ENCODE measurements at places on chromosomes 4 and X. TPM values are rescaled to one million over a fixed set of nuclear protein-coding genes. Genes with fewer than 3 reads are reported as not detected.

DNA sequence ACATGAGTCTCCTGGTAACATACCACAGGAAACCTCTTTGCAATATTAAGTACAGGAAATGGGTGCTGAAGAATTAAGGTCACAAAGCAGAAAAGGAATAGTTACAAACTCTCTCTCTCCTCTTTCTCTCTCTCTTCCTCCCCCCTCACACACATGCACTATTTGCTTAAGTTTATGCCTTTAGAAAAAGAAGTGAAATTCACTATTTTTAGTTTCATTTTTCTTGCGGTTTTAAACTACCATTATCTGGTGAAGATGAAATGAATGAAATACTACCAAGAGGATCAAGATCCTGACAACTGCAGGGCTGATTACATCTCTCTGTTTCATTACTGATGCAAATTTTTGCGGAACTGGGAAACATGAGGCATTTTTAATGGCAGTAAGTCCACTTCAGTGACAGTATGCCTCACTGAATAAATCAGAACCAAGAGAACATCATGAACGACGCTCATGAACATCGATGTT lies 64.3 kb upstream of the FTHL17 start:
- DNase-seq, result no peak

GPM6B gene
- not detected for total RNA-seq

DNA sequence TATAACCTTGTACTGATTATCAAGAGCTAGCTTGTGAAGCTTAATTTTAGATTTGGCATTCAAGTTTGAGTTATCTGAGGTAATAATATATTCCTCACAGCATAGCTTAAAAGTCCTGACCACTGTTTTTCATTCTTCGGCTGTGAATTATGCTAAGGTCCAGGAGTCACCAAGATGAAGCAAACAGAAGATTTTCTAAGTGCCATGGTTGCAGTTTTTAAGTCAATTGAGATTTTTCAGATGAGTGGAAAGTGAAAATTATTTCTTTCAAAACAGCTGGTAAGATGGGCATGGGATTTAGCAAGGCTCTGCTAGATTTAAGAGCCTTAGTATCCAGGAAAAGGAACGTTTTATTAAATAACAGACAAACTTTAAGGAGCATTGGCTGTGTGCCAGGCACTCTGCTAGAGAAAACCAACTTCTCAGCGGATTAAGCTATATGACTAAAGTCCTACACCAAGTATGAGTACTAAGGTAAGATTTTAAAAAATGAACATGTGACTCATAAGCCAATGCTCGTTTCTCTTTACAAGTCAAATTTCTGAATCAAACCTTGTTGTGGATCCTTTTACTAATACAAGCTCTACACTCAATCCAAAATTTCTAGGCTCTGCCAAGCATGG lies 149.9 kb upstream of the IL15 start:
- DNase-seq, result no peak

SMIM31 gene
- not detected for total RNA-seq

DNA sequence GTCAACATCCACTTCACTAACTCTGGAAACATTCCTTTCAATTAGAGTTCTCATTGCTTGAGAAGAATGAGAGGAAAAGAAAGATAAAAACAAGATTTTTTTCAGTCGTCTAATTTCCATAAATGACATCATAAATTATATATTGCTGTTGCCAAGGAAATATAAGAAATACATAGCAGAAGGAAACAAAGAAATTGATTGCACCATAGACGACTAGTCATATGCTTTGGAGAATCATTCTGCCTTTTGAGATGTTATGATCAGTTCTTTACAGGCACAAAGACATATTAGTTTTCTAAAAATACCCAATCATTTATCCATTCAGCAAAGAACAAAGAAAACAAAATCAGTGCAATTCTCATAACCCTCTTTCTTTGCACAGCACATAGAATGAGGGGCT lies 672 bp upstream of the C1QTNF7 start:
- no peak for DNase-seq

GUCY1B1 gene
- 1.5 TPM for total RNA-seq

- no peak for DNase-seq
These were observed 4.9 kb upstream of the SLC25A4 start for GRCh38 chr4:185138161-185138560.

BEX3 gene
- total RNA-seq, result 9.9 TPM

GRCh38 chrX:138917781-138918180 lies 206.3 kb upstream of the FGF13 start:
- DNase-seq, result no peak

GRCh38 chr4:53695540-53696463 lies 104.5 kb upstream of the LNX1 start:
- no peak for DNase-seq

KLHL34 gene
- total RNA-seq, result 0.16 TPM

DNA sequence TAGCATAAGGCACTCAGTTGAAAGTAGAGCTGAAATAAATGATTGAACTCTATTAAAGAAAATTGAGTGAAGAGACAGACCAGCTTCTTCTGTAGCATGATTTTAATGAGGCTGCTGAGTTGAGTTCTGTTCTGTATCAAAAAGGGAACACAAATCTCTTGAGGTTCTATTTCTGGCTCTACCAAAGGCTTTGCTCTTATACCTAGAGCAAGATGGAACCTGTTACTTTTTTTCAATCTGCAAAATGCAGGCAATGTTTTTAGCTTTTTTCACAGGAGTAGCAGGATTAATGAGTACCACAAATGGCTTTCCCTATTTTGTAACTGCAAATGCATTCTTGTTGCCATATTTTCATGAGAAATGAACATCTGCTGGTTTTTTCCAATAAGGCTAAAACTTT lies 4.2 kb upstream of the ERVMER34-1 start:
- DNase-seq, result no peak

NAT8L gene
- total RNA-seq, result 0.09 TPM

- no peak for DNase-seq
These were observed 167.8 kb downstream of the PCDH10 start for GRCh38 chr4:133316909-133317308.

GRCh38 chr4:170038769-170039168 lies 12.6 kb upstream of the MFAP3L start:
- no peak for DNase-seq

DNA sequence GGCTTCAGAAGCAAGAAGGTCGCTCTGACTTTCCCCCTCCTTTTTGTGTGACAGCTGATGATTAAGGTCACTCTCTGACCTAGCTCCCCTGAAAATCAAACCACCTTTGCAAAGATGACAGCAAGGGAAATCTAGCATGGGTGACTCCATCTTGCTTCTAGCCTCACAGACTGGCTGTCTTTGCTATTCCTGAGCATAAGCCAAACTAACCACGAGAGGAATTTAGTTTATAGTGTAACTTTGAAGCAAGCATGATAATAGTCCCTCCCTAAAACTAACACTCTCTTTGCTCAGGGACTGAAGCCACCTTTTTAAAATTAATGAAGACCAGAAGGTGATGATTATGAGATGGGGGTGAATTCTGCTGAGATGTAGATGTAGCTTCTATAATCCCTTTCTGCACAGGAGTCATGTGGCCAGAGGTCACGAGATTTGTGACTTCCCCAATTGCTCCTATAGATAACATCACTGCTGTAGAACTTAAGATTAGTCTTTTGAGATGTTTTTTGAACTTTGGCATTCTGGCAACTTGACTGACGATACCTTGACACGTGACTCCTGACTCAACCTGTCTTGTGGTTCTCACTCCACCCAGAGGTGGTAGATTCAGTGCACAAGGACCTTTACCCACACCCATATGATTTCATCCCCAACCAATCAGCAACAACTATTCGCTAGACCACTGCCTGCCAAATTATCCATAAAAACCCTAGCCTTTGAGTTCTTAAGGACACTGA lies 14.9 kb upstream of the PDE5A start:
- no peak for DNase-seq

- DNase-seq, result no peak
These were observed 2.8 kb upstream of the CHIC2 start for GRCh38 chr4:54067166-54067565.

DNA sequence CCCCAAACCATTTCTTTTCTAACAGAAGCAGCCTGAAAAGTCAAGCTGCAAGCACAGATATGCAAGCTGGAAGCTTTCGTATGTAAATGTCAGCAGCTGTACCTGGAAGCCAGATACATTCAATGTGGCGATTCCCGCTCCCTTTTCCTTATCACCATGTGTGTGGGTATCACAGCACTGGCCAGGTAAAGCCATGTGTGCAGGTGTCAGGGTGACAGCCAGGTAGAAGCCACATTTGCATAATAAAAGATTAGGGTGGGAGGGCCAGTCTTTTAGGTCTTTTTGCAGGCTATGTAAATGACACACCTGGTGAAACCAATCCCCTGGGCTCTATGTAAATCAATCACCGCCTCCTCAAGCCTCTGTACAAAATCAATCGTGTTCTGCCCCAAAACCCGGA lies 50.1 kb downstream of the RXFP1 start:
- DNase-seq, result no peak

DNA sequence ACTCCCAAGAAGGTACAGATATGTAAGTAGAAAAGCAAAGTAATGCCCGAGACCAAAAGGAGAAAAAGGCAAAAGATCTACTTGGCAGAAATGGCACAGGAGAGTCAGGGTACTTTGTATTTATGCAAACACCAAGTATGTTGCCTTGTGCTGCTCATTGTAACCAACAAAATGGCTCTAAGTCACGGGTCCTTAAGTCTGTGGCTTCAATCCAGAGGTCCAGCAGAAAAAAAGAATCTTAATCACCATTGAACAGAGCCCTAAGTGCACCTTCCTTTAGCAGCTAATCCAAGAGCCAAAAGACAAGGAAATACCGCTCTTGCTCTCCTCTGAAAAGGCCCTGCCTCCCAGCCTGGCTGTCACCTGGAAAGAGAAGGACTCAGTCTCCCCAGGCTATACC lies 324.9 kb upstream of the PPARGC1A start:
- DNase-seq, result no peak

SPANXC gene
- not detected for total RNA-seq

DNA sequence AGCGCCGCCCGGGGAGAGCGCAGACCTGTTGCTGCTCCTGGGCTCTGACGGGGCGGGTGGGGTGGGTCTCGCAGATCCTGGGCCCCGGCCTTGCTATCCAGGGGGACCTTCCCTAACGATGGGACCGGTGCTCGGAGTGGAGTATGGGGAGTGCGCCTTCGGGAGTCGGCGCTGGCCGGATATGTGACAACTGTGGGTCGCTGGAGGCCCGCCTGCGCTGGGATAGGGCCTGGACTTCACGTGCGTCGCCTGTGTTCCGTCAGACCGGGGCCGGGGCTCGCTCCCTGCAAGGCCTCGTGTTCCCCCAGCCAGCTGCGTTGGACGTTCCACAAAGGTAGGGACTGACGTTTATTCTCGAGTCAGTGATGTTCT lies 1.3 kb downstream of the TBL1X start:
- DNase-seq, result peak; percentile 41

HS3ST1 gene
- 0.19 TPM for total RNA-seq

DNA sequence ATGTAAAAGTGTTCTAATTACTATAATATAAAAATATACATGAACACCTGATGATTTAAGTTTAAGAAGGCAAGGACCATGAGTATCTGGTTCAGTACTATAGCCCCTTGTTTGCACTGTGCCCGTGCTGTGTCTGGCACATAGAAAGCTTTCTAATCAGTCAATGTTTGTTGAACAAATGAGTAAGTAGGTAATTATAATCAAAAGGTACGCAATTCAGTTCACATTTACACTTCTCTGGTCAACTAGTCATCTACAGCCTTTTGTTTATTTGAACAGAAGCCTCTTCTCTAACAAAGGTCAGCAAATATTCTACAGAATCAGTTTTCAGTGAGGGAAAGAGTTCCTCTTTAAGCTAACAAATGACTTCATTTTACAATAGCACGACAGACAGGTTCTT lies 523.3 kb downstream of the SMARCA1 start:
- DNase-seq, result no peak

- no peak for DNase-seq
These were observed 277.6 kb downstream of the BCOR start for GRCh38 chrX:39819921-39820849.

USP17L26 gene
- not detected for total RNA-seq

GRCh38 chr4:36189511-36190226 lies 54.6 kb downstream of the ARAP2 start:
- DNase-seq, result peak; percentile 74

DNA sequence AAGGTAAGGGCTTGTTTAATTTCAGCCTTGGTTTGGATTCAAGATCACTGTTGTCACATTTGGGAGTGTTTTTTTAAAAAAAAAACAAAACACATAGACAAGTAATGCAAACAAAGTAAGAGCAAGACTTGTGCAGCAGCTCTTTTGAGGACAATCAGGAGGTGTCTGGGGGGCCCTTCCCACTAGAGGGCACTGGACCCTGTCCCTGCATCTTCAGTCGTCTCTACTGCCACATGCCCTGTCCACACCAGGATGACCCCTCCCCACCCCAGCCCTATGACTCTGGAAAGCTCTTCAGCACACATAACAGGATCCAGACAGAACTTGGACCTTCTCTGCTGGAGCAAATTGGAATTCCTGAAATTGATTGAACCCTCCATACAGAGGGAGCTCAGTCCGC lies 71.0 kb downstream of the USP46 start:
- DNase-seq, result peak; percentile 48

PABPC4L gene
- not detected for total RNA-seq

DNA sequence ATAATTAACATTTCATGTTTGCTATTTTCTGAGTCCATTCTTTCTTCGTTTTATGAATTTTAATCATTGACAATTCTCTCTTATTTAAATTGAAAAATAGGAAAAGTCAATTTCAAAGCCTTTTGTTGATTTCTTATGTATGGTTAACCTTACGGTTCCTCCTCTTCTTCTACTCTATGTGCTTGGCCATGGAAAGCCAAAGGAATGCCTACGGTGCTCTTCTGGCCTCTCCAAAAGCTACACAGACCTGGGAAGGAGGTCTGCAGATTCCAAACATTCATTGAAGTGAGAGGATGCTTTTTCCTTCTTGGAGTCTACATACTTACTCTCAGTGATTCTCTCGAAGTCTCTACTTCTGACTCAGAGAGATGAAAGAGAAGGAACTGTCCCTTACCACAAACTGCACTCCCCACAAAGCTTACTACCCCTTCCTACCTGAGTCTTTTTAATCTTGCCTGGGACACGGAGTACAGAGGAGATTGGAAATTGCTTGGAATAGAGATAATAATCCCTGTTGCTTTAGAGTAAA lies 863.1 kb upstream of the FTHL17 start:
- DNase-seq, result no peak

GRCh38 chrX:20740443-20740842 lies 473.7 kb upstream of the RPS6KA3 start:
- DNase-seq, result no peak

DNA sequence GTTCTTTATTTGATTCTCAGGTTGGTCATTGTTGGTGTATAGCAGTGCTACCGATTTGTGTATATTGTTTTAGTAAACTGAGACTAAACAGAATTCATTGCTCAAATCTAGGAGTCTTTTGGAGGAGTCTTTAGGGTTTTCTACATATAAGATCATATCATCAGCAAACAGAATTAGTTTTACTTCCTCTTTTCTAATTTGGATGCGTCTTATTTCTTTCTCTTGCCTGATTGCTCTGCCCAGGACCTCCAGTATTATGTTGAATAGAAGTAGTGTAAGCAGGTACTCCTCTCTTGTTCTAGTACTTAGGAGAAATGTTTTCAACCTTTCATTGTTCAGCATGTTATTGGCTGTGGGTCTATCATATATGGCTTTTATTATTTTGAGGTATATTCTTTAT lies 92.6 kb downstream of the IQCM start:
- DNase-seq, result no peak

GRCh38 chr4:118282692-118283091 lies 70.1 kb downstream of the PRSS12 start:
- DNase-seq, result no peak
